SHP77 (cell line): ENCODE measurements at places on chromosomes 16 and 17.

DNA sequence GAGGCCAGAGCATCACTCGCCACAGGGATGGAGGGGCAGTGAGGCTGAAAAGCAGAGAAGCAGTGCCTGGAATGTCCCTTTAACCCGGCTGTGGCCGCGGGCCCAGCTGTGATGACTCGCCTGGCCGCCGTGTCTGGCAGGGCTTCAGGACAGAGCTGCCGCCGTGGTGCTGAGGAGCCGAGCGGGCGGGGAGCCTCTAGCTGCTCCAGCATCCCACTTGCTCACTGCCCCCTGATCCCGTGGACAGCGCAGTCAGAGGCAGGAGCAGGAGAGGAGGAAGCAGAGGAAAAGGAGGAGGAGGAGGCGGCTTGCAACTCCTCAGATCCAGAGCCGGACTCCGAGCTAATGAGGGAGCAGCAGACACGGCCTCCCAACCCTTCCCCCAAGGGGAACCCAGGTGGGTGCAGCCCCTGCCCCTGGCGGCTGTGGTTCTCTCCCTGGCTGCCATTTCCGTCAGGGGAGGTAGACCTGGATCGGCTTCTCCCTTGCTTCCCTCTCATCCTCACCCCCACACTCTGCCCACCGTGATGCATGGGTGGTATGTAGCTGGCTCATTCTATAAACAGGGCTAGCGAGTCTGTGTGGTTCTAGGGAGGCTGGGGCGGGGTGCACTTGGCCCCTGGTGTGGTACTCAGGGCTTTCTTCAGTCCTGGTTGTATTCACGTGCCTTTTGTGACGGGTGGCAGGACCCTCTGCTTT, 165.7 kb downstream of the CMIP start:
- DNase-seq = no peak

DNA sequence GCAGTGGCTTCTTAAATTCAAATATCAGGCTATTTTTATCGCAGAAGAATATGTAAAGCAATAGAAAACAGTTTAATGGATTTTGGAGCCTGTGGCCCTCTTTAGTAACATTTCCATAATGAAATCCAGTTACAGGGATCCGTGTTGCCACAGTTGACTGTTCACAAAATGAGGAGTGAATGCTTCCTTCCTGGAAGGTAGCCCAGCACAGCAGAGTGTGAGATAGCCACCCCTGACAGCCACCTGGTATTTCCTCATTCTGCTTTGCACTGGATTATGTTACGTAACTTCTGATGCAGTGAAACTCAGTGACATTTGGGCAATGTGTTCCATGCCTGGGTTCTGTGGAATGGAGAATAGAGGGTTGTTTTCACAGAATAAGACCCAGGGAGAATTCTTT, 517.2 kb downstream of the RBFOX1 start:
- DNase-seq = no peak

DNA sequence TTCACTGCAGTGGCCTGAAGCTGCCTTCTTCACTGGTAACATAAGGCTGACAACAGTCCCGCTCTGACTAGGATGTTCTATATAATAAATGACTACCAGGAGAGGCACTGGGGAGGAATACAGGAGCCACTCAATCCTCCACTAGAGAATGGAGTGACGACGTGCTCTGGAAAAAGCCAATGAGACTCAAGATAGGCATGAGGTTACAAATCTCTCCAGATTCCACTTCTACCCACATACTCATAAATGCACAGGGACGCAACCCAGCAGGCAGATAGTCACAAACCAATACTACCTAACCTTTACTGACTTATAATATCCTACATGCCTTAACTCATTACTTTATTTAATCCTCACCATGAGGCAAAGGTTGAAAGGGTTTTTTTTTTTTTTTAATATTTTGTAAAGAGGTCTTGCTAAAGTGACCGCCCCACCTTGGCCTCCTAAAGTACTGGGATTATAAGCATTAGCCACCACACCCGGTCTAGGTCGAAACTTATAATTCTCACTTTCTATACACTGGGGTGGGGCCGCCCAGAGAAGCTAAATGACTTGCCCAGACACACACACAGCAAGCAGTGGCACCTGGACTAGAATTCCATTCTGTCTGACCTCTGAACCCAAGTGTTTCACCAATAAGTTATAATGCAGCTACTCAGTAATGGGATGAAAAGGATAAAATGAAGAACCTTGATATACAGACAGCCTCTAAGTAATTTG, 33.7 kb downstream of the TOM1L2 start:
- no peak for DNase-seq

- DNase-seq = no peak
Measured at GRCh38 chr16:17364319-17365210, 106.2 kb downstream of the XYLT1 start.

- DNase-seq = peak; percentile 35
Measured at GRCh38 chr16:85675251-85675874, 13.4 kb downstream of the GINS2 start.

DNA sequence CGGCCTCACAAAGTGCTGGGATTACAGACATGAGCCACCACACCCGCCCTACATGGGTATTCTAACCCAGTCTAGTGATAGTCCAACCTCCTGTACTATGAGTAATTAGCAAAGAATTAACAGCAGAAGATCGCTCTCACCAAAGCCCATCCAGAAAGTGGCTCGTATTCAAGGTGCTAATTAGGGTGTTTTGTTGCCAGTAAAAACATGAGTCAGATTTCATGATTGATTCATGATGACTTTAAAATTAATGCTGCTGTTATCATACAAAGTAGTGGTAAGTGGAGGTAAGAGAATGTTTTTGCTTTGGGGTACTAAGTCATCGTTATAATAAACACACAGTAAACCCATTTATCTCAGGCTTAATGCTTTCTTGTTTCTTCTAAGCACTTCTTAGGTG, 428.8 kb downstream of the WWOX start:
- DNase-seq = no peak

DNA sequence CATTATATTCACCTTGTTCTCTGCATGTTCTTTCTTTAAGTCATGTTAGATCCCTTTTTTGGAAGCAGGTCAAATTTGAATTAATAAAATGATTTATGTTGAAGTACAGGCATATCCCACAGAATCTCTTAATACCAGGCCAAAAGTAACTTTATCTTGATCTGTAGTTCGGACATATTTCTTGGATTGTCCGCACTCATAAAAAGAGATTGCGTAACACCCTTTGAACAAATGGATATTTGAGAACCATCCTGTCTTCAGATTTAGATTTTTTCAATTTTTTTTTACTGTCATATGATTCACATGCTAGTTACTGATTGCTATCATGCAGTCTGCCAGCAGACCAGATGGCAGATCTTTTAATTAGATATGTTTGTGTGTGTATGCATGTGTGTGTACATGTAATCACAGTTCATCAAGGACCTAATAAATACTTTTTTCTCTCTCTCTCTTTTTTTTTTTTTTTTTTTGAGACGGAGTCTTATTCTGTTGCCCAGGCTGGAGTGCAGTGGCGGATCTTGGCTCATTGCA, 352.6 kb downstream of the WWOX start:
- DNase-seq = no peak

GRCh38 chr16:2044541-2044940, 3.1 kb downstream of the NTHL1 start:
- DNase-seq = no peak

DNA sequence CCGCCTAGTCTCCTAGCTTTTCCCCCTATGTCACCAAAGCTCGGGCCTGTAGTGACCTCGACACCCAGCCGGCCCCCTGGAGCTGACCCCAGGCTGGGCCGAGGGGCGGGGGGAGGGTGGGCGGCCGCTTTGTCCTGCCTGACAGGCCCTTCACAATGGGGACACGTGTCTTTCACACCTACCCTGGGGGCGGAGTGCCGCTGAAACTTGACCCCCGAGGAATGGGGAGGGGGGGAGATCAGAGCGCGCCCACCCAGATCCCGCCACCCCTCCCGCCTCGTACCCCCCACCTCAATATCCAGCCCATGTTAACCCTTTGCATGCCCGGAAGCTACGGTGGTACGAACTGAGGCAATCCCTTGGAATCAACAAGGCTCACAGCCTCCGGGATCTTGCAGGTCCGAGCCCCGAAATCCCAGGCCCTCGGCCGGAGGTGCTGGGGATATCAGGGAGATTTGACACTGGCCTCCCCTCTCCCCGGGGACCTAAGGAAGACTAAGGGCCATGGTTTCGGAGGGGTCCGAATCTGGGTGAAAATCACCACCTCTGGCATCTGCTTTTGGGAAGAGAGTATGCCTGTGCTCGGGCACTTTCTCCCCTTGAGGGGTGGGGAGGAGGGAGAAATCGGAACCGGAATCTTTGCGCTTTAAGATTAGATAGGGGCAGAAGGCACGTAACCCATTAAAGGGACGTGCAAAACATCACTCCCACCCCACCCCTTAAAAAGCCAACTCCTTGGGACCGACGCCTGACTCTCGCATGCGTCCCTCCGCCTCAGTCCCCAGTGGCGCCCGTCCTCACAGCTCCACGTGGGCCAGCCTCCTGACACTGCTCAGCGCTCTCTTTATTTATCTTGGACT, 2.6 kb downstream of the NOG start:
- DNase-seq = no peak

GRCh38 chr16:47578573-47578972, 117.4 kb downstream of the PHKB start:
- no peak for DNase-seq

- DNase-seq = no peak
Measured at GRCh38 chr17:19383681-19384470, 3.1 kb downstream of the MFAP4 start.

GRCh38 chr17:29143894-29144293, 36.3 kb downstream of the MYO18A start:
- peak; percentile 30 for DNase-seq

- no peak for DNase-seq
Measured at GRCh38 chr17:28267720-28268609, 51.0 kb upstream of the TMEM97 start.

GRCh38 chr17:1324201-1324771, 44.8 kb downstream of the TRARG1 start:
- DNase-seq = no peak

GRCh38 chr17:68910251-68910705, 44.9 kb downstream of the ABCA8 start:
- DNase-seq = no peak

- DNase-seq = no peak
Measured at GRCh38 chr17:7843257-7843535, 9.2 kb downstream of the KDM6B start.

DNA sequence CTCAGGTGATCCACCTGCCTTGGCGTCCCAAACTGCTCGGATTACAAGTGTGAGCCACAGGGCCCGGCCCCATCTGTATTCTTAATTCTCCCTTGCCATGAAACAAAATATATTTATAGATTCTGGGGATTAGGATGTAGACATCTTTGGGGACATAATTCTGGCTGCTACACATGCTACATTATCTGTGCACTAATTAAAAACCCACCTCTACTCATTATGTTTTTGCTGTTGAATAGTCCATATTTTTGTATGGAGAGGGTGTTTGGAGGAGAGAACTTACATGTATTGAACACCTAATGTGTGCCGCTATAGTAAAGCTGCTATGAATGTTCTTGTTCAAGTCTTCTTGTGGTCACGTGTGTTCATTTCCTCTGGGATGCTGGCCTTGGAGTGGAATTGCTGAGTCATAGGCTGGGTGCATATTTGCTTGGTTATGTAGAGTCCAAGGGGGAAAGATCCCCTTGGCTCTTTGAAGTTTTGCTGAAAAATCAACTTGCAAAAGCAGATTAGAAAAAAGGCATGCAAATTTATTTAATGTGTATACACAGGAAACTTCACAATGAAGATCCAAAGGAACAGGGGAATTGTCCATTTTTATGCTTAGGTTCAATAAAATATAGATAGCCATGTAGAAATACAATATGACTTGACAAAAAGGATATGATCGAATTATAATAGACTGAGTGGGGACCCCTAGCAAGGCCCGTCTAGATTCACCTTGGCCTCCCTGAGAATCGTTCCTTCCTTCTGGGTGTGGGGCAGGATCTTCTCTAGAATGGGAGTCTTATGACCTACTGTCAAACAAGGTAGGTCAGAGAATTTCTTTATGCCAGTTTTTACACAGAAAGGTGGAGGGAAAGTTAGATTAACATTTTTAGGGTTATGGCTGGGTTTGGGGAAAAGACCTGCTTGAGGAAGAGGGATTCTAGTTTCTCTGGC, 42.1 kb upstream of the GPRC5B start:
- no peak for DNase-seq

- no peak for DNase-seq
Measured at GRCh38 chr17:50469208-50469605, 527 bp upstream of the CHAD start.

- peak; percentile 97 for DNase-seq
Measured at GRCh38 chr16:8716592-8716991, 42.2 kb downstream of the ABAT start.

GRCh38 chr16:51166541-51166940, 15.5 kb upstream of the SALL1 start:
- no peak for DNase-seq

- DNase-seq = no peak
Measured at GRCh38 chr17:35750526-35751395, 2.3 kb downstream of the GAS2L2 start.

DNA sequence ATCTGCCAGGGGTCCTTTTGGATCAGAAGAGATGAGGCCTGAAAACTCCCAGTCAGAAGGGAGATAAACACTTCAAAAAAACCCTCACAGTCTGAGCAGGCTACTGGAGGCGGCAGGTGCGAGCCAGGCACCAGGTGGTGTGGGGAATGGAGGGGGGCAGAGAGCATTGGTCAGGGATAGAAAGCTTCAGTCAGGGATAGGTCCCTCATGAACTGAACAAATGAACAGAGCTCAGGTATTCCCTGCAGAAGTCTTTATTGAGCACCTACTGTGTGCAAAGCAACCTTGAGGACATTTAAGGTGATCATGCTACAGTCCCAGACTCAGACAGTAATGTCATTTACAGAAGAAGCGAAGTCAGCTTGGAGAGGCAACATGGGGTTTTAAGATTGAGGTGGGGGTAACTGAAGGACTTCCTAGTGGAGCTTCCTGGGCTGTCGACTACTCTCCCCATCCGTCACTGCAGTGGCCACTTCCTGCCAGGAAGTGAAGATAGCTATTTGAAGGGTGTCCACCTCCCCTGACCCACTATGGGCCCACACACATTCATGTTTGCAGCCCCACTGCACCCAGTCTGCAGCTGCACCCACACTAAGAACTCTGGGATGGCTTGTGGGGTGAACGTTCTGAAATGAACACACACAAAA, 3.2 kb downstream of the KIFC3 start:
- DNase-seq = peak; percentile 64

DNA sequence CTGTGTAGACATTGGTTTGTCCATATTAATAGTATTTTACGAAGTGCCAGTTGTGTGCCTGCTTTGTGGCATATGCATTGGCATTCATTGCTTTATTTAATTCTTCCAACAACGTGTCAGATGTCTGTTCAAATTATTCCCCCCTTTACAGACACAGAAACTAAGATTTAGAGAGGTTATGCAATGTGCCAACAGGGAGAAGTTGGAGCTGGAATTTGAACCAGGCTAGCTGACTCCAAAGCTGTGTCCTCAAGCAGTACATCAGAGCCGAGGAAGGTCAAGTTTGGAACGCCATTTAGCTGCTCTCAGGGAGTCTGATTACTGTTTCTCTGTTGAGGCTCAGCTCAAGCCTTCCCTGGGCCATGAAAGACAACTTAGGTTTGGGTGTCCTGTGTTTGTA, 232.3 kb downstream of the WWOX start:
- DNase-seq = no peak

GRCh38 chr17:61981323-61981722, 53.5 kb upstream of the INTS2 start:
- DNase-seq = no peak
